NCI-H748 treated with DMSO at 0.1 percent for 48 hours (cell line): ENCODE measurements at places on chromosomes 2 and 18.

GRCh38 chr18:33720133-33720532 is 142.1 kb downstream of the ASXL3 start:
- no peak for DNase-seq

DNA sequence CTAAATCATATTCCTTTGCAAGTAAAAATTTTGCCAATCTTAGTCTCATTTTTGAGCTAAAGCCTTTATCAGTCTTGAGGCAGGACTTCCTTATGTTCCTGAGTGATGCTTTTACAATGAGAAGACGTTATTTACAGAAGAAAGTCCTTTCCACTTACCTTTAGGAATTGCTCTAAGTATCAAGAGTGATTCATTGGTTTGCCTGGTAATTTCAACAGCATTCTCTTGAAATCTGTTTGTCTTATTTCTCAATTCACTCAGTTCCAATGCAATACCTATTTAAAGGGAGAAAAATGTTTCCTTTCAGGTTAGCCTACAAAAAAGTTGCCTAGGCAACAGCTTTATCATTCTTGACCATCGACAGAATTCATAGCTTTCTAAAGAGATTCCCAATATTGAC is 137.2 kb downstream of the LAMA1 start:
- DNase-seq = no peak

GRCh38 chr2:239226677-239227581 is 173.9 kb downstream of the HDAC4 start:
- DNase-seq = no peak

DNA sequence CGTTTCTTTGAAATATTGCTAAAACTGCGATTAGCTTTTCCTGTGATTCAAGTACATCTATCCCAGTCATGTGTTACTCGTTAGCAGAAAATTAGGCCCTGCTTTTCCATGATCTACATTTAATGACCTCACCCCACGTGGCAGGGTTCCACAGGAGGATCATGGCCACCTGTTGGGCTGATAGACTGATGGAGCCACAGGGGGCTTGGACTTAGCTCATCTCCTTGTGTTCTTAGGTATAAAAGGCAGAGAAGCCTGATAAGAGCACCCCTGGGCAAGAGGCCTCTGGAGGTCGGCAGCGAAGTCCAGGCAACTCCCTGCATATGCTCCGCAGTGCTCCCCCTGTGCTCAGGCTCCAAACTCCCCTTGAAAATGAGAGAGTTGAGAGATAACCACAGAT is 12.9 kb downstream of the FZD7 start:
- DNase-seq = no peak

GRCh38 chr18:54776282-54776977 is 51.8 kb upstream of the RAB27B start:
- no peak for DNase-seq

- DNase-seq = no peak
These were observed 127.9 kb upstream of the SH3BP4 start for GRCh38 chr2:234823877-234824376.

- DNase-seq = no peak
These were observed 35.0 kb downstream of the ADD2 start for GRCh38 chr2:70732766-70733645.

- no peak for DNase-seq
These were observed 172.0 kb downstream of the MC4R start for GRCh38 chr18:60200558-60200957.

- peak; percentile 5 for DNase-seq
These were observed 65.5 kb downstream of the CABLES1 start for GRCh38 chr18:23200756-23201155.

DNA sequence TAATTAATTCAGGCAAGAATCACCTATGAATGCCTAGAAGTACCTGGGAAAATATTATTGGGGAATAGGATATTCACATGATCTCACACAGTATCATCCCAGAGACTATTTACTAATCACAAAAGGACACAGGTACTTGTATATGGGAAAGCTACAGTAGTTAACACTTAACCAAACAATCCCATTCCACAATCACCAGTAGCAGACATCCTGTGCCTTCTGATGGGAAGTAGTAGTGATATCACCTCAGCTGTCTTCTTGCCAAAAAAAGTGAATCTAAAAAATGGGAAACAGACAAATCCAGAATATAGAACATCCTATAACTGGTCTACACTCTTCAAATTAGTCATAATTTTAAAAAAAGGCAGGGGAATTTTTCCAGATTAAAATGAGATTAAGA is 75.6 kb upstream of the CCDC150 start:
- DNase-seq = no peak

GRCh38 chr2:133333181-133333580 is 235.1 kb downstream of the NCKAP5 start:
- no peak for DNase-seq

DNA sequence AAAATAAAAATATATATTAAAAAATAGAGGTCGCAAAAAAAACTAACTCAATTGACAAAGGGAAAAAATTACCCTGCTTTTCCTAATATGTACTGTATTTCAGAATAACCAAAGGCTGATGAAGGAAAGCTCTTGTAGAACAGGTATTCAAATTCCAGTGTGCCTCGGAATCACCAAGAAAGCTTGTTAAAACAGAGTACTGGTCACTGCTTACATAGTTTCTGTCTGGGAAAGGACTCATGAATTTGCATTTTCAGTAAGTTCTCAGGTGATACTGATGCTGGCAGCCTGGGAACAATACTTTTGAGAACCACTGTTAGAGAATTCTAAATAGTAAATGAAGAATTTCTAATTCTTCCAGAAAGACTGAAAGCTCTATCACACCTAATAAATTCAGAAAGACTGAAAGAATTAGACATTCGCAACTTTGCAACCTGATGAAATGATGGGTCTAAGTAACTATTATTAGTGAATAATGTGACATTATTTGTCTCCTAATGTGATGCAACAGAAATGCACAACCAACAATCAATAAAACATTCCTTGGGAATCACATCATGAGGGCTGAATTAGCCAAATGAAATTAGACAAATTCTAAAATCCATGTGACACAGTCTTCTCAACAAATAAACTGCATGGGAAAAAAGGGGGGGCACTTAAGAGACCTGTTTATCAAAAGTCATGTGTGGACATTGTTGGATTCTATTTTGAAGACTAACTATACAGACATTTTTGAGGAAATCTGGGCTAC is 21.9 kb downstream of the RPRD1A start:
- no peak for DNase-seq

DNA sequence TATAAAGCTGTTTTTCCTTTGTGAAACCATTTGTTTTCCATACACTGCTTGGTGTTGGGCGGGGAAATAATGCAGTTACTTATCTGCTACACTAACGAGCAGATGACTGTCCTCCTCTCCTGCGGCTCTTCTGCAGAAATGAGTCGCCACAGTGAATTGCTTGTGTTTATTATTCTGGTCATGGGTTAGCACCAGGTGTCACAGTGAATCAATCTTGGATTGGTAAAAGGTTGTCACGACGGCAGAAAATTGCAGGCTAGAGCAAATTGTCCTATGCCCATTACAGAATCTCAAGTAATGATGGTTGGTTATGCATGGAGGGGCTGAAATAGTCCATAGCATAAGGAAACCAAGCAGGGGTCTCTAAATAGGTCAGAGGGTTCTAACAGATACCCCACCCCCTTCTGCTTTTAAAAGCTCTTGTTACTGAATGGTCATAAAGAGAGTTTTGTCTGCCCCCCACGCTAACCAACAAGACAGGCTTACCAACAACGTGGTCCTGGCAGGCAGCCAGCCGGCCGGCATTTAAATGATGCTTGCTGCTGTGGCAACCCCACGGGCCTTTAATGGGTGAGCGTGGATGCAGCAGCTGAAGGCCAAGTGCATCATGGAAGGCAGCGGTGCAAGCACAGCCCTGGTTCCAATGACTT is 29.5 kb downstream of the RAB31 start:
- peak; percentile 98 for DNase-seq

- DNase-seq = peak; percentile 40
These were observed 71.1 kb downstream of the DSC3 start for GRCh38 chr18:30971338-30971956.

DNA sequence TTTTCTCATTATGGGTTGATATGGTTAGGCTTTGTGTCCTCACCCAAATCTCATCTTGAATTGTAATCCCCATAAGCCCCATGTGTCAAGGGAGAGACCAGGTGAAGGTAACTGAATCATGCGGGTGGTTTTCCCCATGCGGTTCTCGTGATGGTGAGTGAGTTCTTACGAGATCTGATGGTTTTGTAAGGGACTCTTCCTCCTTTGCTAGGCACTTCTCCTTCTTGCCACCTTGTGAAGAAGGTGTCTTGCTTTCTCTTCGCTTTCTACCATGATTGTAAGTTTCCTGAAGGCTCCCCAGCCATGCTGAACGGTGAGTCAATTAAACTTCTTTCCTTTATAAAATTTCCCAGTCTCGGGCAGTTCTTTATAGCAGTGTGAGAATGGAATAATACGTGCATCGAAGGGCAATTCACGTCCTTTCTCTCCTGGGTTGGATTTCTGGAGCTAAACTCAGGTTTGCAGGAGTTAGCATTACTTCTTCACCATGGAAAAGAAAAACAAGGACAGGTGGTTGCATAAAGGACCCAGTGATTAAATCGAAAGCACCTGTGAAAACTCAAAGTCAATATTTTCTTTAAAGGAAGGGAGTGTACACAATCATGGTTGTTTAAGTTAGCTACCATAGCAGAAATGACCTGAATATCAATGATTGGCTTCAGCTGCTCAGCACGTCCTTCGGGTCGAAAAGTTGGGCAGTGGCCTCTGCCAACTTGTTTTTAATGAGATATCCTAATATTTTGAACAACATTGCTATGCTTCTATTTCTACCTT is 54.1 kb downstream of the CDC42EP3 start:
- DNase-seq = peak; percentile 78

DNA sequence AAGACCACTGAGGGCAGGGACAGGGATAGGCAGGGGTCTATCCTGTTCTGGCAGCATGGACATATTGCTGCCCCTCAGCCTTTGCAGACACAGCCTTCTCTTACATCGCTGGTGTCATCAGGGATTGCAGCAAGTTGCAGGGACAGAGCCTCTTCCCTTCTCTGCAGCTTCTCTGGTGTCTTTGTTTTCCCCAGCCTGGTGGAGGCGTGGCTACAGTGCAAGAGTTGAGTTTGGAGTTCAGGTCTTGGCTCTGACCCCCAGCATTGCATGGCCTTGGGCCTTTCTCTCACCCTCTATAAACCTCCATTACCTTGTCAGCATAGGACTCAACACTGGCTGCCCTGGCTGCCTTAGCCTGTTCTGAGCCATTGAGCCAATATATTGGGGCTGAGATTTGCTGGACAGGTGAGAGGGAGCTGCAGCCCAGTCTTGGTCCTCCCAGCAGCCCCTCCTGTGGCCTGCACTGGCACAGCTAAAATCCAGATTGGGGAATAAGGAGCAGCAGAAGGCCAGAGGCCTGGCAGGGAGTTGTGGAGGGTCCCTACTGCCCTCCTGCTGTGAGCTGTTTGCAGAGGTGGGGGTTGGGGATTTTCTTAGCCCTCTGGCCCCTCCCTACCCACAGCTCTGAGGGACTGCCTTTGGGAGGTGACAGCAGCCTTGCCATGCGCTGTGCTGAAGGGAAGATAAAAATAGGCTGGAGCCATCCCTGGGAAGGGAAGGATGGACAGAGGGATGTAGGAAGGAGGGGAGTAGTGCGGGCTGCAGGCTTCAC is 22.8 kb downstream of the EHD3 start:
- no peak for DNase-seq

- peak; percentile 65 for DNase-seq
These were observed 2.7 kb downstream of the PER2 start for GRCh38 chr2:238285653-238286082.

DNA sequence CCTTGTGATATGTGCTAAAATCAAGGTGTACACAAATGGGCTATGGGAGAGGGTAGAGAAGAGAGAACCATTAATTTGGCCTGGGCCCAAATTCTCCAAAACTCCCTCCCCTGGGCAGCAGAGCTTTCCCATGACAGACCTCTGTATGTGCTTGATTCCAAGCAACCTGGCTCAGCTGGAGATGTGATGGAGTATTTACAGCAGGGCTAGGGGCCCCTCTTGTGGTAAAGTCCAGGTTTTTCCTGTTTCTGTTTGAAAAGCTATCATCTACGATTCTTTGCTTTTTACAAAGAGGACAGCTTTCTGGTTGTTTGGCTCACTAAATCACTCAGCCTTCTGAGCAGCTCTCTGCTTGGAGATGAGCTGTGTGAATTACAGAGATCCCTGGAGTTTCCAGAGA is 40.3 kb downstream of the KCNS3 start:
- no peak for DNase-seq

- DNase-seq = no peak
These were observed 80.4 kb downstream of the EPB41L3 start for GRCh38 chr18:5463390-5463789.
